ENCODE measurements at places on chromosomes 16 and 17.

DNA sequence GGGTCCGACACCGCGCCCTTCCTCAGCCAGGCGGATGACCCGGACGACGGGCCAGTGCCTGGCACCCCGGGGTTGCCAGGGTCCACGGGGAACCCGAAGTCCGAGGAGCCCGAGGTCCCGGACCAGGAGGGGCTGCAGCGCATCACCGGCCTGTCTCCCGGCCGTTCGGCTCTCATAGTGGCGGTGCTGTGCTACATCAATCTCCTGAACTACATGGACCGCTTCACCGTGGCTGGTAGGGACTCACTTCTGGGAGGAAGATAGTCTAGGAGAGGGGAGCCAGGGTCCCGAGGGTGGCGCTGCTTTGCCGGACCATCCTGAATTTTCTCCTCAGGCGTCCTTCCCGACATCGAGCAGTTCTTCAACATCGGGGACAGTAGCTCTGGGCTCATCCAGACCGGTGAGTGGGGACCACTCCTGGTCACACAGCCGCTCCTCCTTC, 601 bp downstream of the SPNS1 start:
- DNase-seq: no peak

DNA sequence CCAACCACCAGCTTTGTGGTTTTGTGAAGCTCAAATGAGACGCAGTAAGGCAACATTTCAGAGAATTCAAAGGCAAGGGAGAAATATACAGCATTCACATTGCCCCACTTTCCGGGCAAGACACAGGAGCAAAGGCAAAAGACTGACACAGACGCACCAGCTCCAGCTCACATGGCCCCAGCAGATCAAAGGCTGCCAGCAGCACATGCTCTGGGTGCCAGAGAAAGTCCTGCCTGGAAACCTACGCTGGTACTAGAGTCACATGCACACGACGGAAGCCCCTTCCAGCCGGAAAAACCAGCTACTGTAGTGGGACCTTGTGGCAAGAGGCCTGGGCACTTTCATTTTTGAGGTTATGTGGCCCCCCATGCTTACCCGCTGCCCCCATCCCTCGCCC, 50.1 kb downstream of the GTF3C1 start:
- DNase-seq: no peak

DNA sequence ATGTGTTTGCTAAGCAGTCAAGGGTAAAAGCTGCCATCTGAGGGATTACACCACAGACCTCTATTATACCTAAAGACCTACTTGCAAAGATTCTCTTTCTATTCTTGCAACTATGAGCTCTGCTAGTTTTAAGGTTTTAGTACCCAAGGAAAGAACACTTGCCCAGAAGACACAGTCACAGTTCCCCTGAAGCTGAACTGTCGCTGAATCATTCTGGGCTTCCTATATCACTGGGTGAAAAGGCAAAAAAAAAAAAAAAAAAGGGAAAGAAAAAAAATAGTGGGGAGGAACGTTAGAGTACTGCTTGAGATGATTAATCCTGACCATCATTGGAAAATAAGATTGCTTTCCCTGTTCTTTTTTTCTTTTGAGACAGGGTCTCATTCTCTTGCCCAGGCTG, 37.9 kb downstream of the LYRM1 start:
- no peak for DNase-seq

DNA sequence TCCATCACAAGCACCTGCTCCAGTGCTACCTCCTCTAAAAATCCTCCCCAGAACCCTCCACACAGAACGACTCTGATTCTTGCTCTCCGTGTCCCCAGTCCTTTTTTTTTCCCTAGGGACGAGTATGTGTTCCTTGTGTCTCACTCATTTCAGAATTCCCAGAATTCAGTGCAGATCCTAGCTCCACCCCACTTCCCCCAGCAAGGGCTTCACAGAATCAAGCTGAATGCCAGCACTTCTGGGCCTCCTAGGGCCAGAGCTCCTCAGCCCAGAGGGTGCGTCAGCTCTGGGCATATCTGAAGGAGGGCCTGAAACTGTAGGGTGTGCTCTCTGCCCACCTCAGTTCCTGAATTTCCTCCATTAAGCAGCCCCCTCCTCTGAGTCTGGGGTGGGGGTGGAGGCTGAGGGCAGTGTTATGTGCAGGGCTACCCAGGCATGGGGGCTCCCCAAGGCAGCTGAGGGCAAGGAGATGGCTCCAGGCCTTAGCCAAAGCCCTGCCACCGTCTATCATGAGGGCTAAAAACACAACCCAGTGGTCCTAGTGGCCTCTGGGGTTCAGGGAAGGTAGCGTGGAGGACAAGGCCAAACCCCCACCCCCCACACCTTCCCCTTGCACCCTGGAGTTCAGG, 6.5 kb downstream of the UNC119 start:
- no peak for DNase-seq

DNA sequence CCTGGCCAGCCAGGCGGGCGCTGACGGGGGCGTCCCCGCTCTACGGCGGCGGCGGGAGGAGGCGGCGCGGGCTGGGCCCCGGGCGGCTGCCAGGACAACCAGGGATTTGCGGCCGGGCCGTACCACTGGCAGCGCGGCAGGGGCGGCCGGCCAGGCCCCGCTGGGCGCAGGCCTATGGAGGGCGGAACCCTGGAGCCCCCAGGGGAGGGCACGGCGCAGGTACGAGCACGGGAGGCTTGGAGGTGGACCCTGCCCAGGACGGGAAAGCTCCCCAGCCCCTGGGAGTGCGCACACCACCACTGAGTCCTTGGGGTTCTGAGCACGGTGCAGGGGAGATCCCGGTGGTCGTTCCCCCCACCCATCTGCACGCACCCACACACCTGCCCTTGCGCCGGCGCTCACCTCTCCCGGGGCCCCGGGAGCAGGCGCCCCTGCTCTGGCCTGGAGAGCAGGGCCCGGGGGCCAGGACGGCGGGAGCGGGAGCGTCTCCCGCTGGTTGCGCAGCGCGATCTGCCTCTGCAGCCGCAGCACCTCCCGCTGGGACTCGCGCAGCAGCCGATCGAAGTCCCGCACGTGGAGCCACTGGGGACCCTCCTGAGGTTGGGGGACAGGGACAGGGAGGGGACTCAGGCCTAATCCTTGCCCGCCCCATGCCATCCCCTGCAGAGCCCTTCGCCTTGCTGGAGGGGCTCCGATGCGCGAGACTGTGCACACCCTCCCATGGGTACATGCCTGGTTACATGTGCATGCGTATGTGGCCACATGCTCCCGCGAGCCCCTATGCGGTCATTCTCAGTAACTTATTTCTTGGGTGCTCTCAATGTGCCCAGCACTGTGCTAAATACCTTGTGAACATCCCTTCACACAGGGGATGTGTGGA, 3.9 kb downstream of the TSPOAP1 start:
- DNase-seq: no peak

GRCh38 chr16:16828913-16829398, 450.0 kb downstream of the NPIPA7 start:
- no peak for DNase-seq

GRCh38 chr17:37493249-37494027, 3.7 kb downstream of the DUSP14 start:
- no peak for DNase-seq

GRCh38 chr17:64491994-64492393, 4.9 kb downstream of the POLG2 start:
- no peak for DNase-seq

- peak; percentile 82 for DNase-seq
These were observed 6.0 kb downstream of the CPSF4L start for GRCh38 chr17:73255671-73256181.

- no peak for DNase-seq
These were observed 2.6 kb downstream of the CDH5 start for GRCh38 chr16:66369055-66369592.

DNA sequence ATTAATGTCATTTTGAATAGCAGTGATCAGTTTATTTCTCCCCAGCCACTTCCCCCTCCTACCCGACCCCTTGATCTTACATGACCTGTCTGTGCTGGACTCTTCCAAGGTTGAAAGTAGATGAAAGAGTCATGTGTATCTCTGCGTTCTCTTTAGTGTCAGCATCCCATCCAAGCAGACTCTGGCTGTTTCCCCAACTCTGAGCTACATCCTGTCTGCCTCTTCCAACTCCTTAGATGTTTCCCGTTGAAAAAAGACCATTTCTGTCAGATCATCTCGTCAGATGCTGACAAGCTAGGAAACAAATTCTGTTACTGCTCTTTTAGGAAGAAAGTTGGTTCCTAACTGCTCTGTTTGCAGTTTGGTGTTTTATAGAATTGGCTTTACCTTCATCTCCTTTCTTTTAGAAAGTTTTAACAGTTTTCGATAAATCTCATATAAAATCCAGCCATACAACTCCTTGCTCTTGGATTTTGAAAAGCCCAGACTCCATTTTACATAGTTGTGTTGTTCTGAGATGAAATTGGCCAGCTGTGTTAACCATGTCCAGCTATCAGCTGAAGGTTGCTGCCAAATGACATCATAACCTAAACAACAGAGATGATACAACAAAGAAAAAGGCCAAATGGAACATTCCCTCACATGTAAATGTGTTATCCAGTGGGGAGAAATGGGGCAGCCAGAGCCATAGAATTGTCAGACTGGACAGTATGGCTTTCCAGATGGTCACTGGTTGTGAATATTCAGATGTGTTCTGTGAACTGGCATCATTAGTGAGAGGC, 43.5 kb downstream of the CYB561 start:
- no peak for DNase-seq

DNA sequence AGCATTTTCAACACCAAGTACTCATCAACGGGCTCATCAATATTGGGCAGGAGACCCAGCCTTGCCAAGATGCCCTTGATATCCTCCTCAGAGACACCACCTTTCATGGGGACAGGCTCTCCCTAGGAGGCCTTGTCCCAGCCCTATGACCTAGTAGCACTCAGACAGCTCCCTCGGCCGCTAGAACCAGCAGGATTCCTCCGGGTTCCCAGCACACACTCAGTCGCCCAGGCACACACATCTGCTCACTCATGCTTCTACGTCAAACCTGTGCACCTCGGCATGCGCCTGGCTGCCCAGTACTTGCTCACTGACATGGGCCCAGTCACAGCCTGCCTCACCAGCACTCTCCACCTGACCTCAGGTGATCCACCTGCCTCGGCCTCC, 17.0 kb downstream of the SRCIN1 start:
- no peak for DNase-seq

DNA sequence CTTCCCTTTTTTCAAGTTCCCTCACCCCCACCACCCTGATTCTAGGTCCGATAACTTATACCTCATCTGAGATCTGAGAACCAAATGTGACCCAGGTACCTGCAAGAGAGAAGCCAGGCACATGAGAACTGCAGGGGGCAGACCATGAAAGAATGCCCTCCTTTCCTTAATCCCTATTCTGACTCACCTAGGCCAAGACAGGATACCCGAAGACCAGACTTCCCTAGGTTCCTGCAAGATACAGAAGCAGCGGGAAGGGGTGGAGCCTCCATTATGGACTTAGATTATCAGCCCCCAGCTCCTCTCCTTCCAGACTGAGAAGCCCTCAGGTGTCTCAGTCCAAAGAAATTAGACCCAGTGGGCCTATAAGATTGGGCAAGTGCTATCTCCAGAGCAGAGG, 2.1 kb downstream of the KCNAB3 start:
- DNase-seq: no peak

DNA sequence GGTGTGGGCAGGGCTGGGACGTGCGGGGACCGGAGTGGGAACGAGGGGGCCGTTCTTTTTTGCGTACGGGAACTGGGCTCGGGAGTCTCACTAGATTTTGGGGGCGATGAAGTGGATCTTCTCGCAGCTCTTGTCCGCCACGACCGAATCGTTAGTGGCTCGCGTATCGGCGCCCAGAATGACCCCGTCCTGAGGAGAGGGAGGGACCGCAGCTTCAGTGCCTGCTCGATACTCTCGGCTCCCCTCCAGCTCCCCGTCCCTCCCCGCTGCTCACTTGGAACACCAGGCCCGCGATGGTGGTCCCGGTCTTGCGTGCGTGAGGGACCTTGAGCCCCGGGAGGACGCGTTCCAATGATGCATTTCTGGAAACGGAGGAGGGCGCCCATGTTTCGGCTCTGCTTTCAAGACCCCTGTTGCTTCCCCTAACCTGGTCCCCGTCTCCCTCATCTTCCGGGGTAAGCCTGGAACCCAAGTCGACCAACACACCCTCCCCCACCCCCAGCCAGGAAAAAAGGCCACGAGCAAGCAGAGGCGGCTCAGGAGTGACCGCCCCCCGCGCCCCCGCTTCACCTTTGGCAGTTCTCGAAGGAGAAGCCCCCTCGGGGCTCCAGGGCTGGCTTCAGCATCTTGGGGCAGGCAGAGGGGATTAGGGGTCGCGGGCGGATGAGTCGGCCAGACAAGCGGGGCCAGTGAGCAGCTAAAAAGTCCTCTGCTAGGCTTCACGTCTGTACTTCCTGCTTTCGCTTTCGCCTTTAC, at the start of gene PSMB10:
Gene PSMB10, minus strand, starts transcription at position 727 of the 756 bp plus-strand sequence. Its CDS starts 101 bp downstream, at position 626.
- DNase-seq: no peak

DNA sequence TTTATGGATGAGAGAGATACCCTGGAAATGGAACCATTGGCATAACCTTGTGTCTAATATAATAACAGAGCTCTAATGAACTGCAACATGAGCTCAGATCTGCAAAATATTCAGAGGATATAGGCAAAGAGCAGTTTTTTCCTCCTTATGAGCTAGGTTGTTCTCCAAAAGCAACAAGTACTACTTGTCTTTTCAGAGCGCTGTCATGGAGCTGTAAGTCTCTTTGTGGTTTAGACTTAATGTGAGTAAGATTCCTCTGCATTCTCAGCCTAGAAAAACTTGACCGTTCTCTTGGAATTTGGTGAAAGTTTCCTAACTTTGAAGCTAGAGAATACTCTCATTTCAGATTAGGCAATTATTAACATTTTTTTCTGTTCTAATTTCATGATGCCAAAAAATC, 85.2 kb downstream of the FTO start:
- no peak for DNase-seq
